ENCODE measurements at places on chromosomes 12 and 14. TPM values are rescaled to one million over a fixed set of nuclear protein-coding genes. Genes with fewer than 3 reads are reported as not detected.
A peak's percentile ranks its signal among the peaks of the same experiment; 100 is the strongest.

DNA sequence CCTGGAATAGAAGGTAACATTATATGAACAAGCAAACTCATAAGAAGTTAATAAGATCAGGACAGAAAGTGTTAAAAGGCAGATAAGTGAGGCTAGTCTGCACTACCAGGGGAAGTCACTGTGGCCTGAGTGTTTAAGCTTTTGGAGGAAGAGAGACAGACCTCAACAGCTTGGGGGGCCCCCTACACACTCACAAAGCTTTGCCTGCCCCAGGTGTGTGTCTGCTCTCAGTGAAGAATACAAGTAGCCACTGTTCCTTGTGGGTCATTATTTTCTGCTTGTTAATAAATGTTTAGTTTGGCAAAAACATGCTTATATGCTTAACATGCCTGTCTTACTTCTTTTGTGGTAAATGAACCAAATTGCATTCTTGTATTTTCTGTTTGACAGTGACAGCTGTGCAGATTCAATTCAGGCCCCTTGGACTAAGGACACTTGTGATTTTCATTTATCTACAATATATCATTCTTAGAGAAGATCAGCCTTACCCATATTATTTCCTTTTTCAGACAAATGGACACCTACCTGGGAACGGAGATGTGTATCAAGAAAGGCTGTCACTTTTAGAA is 50.7 kb upstream of the C12orf71 start:
- DNase-seq: no peak

GRCh38 chr12:69906411-69907216 is 81.6 kb downstream of the MYRFL start:
- no peak for DNase-seq

DNA sequence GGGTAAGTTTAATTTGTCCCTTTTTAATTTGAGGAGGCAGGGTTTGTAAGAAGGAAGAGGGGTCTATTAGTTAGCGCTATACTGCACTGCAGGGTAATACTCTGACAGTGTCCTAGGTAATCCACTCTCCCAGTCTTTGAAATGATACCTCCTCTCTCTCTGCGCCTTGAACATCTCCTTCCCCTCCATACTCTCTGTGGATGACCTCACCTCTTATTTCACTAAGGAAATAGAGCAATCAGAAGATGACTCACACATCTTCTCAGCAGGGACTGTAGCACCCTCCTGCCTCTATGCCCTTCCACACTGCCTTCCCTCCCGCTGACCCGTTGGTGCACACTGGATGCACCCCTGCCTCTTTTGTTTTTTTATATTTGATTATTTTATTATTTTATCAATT is 94.2 kb downstream of the GRIP1 start:
- DNase-seq: no peak

DNA sequence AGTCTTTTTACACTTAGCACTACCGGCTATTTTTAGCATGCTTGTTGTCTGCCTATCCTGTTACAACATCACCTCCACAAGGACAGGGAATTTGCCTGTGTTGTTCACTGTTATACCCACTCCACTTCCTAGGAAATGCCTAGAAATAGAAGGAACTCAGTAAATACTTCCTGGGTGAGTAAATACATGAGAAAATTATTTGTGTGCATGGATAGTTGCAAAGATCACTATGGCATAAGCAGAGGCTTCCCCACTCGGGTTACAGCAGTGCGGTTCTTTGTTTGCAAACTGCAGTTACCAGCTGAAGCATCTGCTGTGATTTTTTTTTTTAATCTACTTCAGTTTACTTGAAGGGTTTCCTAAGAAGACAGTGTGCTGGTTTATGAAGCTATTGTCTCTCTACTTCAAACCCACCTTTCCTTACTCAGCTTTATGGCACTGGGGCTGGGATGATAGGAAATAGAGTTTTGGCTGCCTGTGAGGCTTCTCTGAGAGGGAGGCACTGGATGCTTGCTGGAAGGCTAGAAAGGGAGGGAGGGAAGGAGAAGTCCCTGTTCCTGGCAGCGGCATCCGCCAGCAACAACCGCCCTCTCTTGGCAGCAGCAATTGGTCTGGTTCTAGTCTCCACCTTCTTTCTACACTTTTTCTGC is 29.0 kb downstream of the PDE6H start:
- peak; percentile 8 for DNase-seq

DNA sequence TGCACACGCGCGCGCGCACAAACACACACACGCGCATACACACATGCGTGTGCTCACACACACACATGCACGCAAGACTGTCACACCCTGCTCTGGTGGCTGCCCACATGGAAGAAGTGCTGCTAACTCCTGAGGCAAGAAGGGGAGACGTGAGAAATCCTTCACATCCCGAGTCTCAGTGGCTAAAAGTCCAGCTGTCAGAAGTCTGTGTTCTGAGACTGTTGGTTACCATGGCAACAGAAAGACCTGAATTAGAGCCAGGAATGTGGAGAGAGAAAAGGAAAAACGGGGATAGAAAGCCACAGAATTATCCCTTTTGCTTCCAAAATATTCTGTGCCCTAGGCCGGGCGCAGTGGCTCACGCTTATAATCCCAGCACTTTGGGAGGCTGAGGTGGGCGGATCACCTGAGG is 71.2 kb downstream of the PPFIBP1 start:
- DNase-seq: peak; percentile 95

DNA sequence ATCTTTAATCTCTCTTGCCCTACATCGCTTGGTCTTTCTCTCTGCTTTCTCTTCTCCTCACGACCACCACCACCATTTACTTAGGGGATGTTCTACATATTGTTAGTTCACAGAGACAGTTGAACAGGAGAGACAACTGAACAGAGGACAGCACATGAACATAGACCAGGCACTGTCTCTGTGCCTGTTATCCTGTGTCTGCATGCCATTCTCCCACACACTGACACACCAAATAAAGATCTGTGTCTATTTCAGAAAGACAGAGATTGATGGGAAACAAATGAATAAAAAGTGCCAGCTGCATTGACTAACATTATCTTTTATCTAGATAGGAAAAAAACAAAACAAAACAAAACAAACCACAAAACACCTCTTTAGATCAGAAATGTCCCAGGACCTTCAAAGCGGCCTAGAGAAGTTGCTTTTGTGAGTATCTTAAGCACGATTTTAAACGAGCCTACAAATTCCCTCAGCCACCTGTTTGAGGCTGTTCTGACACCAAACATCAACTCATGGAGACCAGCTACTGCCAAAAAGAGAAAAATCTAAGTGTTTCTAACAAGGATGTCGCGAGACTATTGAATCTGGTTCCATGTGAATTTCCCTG is 77.6 kb upstream of the PARP11 start:
- DNase-seq: no peak

DNA sequence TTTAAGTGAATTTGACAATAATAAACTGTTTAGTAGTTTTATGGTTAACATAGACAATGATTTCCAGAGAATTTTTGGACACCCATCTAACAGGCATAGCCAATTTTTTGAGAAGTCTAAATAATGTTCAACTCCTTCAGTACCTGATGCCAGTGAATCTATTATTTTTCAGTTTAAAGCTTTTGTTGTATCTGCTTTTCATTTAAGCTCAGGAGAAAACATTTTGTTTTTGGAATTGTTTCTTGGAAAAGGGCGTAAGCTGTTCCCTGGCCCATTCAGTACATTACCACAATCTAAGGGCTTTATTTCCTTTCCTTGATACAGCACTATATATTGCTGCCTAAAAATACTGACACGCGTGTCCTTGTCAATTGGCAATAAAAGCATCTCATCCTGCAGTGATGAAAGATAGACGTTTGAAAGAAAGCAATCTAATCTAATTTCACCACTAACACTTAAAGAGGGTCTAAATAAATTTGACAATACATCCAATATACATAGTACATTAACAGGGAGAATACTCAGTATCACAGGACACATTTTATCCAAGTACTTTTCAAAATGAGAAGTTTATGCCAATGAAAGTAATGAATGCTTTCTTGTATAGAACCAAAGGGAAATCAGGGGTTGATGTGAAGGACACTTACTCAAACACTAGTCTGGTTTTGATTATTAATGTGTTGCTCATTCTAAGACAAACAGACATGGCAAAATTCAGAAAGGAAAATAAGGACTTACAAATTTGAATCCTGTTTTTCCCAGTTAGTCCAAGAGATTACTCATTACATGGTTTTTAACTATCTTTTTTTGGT is 104.2 kb upstream of the LGR5 start:
- no peak for DNase-seq

- no peak for DNase-seq
Observed at GRCh38 chr12:74015118-74015517, 522.5 kb upstream of the ATXN7L3B start.

DNA sequence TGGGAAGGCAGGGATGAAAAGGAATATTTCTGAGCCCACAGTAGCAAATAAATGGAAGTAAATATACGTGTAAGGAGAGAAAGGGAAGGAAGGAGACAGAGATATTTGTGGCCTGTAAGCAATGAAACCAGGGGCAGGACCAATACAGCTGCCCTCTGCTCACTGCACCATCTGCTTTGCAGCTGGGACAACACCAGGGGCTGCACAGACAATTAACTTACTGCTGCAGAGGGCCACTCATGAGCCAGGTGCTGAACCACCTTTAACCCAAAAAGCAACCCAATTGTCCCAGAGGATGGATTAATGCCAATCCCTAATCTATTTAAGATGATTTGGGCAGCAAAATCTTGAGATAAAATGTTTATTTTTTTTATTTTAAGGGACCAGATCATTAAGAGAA is 30.6 kb upstream of the TMX1 start:
- peak; percentile 13 for DNase-seq

The PRPH gene
- not detected for total RNA-seq

The P3H3 gene
- total RNA-seq: 27.3 TPM

The CELA1 gene
- not detected for total RNA-seq

The ARHGEF25 gene
- 11.5 TPM for total RNA-seq

The OASL gene
- total RNA-seq: 3.0 TPM

The TSPAN8 gene
- total RNA-seq: not detected
